Sigmoid colon (tissue), 7 donors: ENCODE measurements at places on chromosomes 2 and 18. TPM values are rescaled to one million over a fixed set of nuclear protein-coding genes. Genes with fewer than 3 reads are reported as not detected.

Gene GALNT5
- under 0.01 TPM for total RNA-seq

Gene TCF4
- 125 TPM for total RNA-seq

Gene CEBPZ
- total RNA-seq, result 54.2 TPM

Gene DOK6
- 1.4 TPM for total RNA-seq

Gene PLCL1
- total RNA-seq, result 13.6 TPM

Gene TUBA3E
- total RNA-seq, result not detected

Gene GPR75
- 3.6 TPM for total RNA-seq

Gene CNGA3
- 5.8 TPM for total RNA-seq

Gene DNAJC5G
- total RNA-seq, result not detected

Gene CYP27A1
- total RNA-seq, result 21.9 TPM

Gene CYS1
- total RNA-seq, result 10.3 TPM

Gene MSGN1
- total RNA-seq, result not detected

Gene SP140
- not detected for total RNA-seq

Gene LANCL1
- 37.7 TPM for total RNA-seq

Gene RTP5
- total RNA-seq, result 0.16 TPM

Gene SCG2
- total RNA-seq, result 8.4 TPM

Gene LMAN2L
- total RNA-seq, result 23.2 TPM

Gene DPYSL5
- 1.9 TPM for total RNA-seq

Gene SLC19A3
- 2.0 TPM for total RNA-seq

Gene L3MBTL4
- 3.6 TPM for total RNA-seq

Gene RFTN2
- 8.6 TPM for total RNA-seq

Gene CD207
- not detected for total RNA-seq

Gene KCNK3
- 2.9 TPM for total RNA-seq

Gene CFC1
- not detected for total RNA-seq

Gene CLK1
- total RNA-seq, result 169 TPM

Gene TXNDC2
- total RNA-seq, result not detected

Gene ARID5A
- total RNA-seq, result 14.3 TPM

Gene RESP18
- not detected for total RNA-seq

Gene LRRTM4
- 0.55 TPM for total RNA-seq

Gene CYP27C1
- 0.33 TPM for total RNA-seq
